ENCODE measurements at places on chromosomes 3 and 15. TPM values are rescaled to one million over a fixed set of nuclear protein-coding genes. Genes with fewer than 3 reads are reported as not detected.
A peak's percentile ranks its signal among the peaks of the same experiment; 100 is the strongest.

Gene NOX5
- 0.17 TPM for total RNA-seq

Gene TRPM1
- total RNA-seq: not detected

Gene HIGD1A
- 360 TPM for total RNA-seq

Gene PCLAF
- 11.8 TPM for total RNA-seq

Gene DOCK3
- total RNA-seq: 0.02 TPM

Gene CDC25A
- total RNA-seq: 5.3 TPM

Gene THPO
- not detected for total RNA-seq

DNA sequence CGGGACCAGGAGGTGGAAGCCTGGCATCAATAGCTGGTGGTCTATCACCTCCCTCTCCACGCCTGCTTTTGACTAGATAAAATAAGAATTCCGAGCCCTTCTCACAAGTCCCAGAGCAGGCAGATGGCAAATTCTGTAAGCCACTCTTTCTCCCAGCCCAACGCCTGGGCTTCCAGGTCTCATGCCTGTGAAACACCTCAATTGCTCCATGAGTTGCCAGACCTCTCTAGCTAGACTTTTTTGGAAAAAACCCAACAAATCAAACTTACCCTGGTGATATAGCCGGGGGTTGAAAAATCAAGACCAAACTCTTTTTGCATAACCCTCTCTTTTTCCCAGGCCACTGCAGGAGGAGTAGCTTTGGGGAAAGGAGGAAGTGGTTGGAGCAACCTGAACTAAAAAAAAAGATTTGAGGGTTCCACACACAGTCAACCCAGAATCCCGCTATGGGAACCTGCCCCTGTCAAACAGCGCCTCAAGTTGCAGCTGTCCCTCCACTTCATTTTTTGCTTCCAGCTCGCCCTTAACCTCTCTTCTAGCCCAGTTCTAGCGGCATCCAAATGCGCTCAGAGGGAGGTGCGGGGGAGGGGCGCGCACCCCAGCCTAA lies 7.0 kb downstream of the BHLHE40 start:
- no peaks in the 10 kb centered on the region for H3K27me3 ChIP-seq
- H3K27ac ChIP-seq: peak overlapping the region; percentile 95
- peak overlapping the region; percentile 8 for H3K4me3 ChIP-seq

- H3K4me3 ChIP-seq: no peak overlapping the region
- H3K27ac ChIP-seq: no peak overlapping the region
- DNase-seq: no peak
- H3K27me3 ChIP-seq: no peaks in the 10 kb centered on the region
- H3K4me1 ChIP-seq: no peaks in the 10 kb centered on the region
Measured at GRCh38 chr15:23467110-23467600, 20.1 kb upstream of the GOLGA6L2 start.

DNA sequence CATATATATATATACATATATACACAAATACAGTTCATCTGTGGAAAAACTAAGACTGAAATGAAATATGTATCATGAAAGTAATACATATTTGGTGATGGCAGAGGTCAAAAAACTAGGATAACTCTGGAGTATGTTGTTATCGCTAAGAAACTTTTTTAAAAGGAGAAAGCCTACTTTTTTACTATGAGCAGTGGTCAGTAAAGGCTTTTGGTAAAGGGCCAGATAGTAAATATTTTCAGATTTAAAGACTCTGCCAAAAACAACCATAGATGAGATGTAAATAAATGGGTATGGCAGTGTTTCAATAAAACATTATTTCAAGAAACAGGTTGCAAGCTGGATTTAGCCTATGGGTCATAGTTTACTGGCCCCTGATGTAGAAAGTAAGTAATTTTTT lies 93.8 kb upstream of the TGFBR2 start:
- no peak overlapping the region for H3K27ac ChIP-seq
- H3K27me3 ChIP-seq: no peaks in the 10 kb centered on the region
- no peak overlapping the region for H3K4me3 ChIP-seq
- no peak for DNase-seq
- no peaks in the 10 kb centered on the region for H3K36me3 ChIP-seq

- no peaks in the 10 kb centered on the region for H3K27me3 ChIP-seq
- no peak overlapping the region for H3K4me3 ChIP-seq
- no peaks in the 10 kb centered on the region for H3K36me3 ChIP-seq
- DNase-seq: no peak
- no peaks in the 10 kb centered on the region for H3K4me1 ChIP-seq
Measured at GRCh38 chr3:195838714-195839113, 27.0 kb upstream of the MUC4 start.

DNA sequence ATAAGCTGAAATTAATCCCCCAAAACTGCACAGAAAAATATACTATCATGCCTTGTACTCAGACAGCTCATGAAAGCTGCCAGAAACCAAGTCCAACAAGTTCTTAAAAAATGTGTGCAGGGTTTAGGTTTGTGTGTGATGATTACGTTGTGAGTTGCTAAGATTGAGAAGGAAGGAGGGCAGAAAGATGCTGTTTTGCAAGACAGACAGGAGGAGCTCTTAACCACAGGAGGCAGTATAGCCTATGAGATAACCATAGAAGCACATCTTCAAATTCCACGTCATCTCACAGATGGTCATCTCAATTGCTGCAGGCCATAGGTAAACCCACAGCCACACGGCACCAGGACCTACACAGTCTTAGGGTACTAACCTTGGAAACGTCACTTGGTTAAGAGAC lies 191.9 kb downstream of the STT3B start:
- H3K27me3 ChIP-seq: no peaks in the 10 kb centered on the region
- no peak overlapping the region for H3K4me3 ChIP-seq
- no peaks in the 10 kb centered on the region for H3K4me1 ChIP-seq

DNA sequence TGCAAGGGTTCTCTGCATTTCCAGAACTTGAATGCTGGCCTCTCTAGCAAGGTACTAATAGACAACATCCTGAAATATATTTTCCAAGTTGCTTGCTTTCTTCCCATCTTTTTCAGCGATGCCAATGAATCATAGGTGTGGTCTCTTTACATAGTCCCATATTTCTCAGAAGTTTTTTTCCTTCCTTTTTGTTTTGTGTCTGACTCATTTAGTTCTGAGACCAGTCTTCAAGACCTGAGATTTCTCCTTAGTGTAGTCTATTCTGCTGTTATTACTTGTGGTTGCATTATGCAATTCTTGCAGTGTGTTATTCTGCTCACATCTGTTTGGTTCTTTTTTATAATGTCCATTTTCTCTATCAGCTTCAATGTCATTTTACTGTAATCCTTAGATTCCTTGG lies 1265.0 kb upstream of the ALCAM start:
- H3K27ac ChIP-seq: no peak overlapping the region
- no peaks in the 10 kb centered on the region for H3K27me3 ChIP-seq
- no peak overlapping the region for H3K4me3 ChIP-seq
- no peaks in the 10 kb centered on the region for H3K36me3 ChIP-seq
- no peaks in the 10 kb centered on the region for H3K4me1 ChIP-seq
- no peak for DNase-seq

DNA sequence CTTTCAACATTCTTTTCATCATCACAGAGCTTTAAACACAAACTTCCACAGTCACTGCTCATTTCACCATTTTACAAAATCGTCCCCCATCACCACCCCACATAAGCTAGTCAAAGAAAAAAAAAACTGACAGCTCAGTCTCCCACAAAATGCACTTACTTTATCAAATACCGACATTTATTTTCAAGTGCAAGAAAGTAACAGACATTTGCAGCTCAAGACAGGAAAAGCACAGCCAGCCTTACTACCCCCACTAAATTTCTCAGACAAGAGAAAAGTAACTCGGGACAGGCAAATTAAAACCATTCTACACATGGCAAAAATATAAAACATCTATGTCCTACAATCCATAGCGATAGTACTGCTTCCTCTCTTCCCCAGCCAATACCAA lies 402.4 kb downstream of the SHQ1 start:
- peak overlapping the region; percentile 88 for H3K27ac ChIP-seq
- peaks cover 11% of the 10 kb centered on the region for H3K4me1 ChIP-seq
- H3K4me3 ChIP-seq: peak overlapping the region; percentile 70
- no peak for DNase-seq

DNA sequence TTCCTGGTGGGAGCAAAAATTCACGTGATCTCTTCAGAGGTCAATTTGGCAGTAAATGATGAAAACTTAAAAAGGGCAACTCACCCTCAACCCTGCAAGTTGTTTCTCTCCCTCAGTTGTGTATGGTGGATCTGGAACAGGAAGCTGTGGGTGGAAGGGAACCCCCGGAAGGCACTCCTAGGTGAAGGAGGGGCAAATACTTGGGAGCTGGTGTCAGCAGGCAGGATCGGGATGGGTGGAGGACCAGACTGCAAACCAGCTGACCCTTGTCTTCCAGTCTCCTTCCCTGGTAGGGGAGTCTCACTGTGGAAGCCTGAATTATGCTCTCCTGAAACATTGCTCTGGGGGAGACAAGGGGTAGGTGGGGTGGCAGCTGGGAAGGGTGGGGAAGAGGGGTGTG lies 33.5 kb downstream of the PRR23E start:
- H3K36me3 ChIP-seq: no peaks in the 10 kb centered on the region
- no peak for DNase-seq
- no peaks in the 10 kb centered on the region for H3K27me3 ChIP-seq
- no peaks in the 10 kb centered on the region for H3K4me1 ChIP-seq
- no peak overlapping the region for H3K4me3 ChIP-seq
- no peak overlapping the region for H3K27ac ChIP-seq

GRCh38 chr3:168071591-168072322 lies 24.0 kb downstream of the GOLIM4 start:
- no peak overlapping the region for H3K4me3 ChIP-seq
- H3K36me3 ChIP-seq: no peaks in the 10 kb centered on the region
- H3K27ac ChIP-seq: no peak overlapping the region
- H3K4me1 ChIP-seq: no peaks in the 10 kb centered on the region

DNA sequence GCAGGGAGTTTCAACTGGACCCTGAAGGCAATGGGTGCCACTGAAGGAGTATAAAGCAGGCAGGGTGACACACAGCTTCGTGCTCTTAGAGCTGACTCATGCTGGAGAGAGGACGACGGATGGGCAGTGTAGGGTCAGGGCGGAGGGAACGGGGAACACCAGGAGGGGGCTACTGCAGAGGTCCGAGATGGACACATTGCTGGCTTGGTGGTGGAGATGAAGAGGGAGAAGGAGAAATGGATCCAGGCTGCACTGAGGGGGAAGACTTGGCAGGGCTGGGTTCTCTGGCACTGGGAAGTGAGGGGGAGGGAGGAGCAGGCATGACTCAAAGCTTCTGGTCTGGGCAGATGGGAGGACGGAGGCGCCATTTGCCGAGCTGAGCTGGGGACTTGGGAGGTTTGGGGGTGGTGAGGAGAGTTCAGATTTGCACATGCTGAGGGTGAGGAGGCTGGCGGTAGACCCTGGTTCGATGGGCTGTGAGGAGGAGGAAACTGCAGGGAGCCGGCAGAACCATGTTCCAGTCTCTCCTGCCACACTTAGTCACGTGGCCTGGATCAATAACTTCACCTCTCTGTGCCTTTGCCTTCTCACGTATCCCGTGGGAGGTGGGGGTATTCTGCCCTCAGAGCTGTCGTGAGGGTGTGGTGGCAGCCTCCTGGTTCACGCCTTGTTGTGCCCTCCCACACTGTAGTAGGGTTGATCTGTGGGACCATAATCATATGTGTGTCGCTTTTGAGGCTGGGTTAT lies 4.6 kb upstream of the KCTD6 start:
- H3K4me1 ChIP-seq: no peaks in the 10 kb centered on the region
- no peak overlapping the region for H3K27ac ChIP-seq
- no peak overlapping the region for H3K4me3 ChIP-seq
- DNase-seq: no peak
- H3K36me3 ChIP-seq: no peaks in the 10 kb centered on the region

- H3K4me3 ChIP-seq: no peak overlapping the region
- no peak overlapping the region for H3K27ac ChIP-seq
- DNase-seq: no peak
- no peaks in the 10 kb centered on the region for H3K27me3 ChIP-seq
Measured at GRCh38 chr3:40242216-40242615, 67.3 kb upstream of the EIF1B start.

DNA sequence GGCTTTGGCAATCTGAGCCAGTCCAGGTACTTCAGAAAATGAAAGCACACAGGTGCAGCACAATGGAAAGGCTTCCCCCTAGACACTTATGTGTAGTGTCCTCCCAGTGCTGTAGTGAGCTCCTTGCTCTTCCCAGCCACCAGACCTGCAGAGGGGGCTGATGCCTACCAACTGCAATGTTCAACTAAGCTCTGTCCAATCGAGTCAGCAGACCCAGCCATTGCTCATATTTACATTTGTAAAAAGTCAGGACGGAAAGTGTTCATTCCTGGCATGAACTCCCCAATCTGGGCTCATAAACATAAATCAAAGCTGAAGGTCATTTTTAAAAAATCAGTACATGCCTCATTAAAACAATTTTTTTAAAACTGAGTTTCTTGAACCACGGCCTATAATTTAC lies 73.0 kb downstream of the FOXP1 start:
- no peak overlapping the region for H3K4me3 ChIP-seq
- no peak overlapping the region for H3K27ac ChIP-seq
- no peaks in the 10 kb centered on the region for H3K36me3 ChIP-seq
- no peaks in the 10 kb centered on the region for H3K4me1 ChIP-seq

All from colonic mucosa (tissue), 4 donors.